ENCODE measurements at places on chromosomes 4 and X.

DNA sequence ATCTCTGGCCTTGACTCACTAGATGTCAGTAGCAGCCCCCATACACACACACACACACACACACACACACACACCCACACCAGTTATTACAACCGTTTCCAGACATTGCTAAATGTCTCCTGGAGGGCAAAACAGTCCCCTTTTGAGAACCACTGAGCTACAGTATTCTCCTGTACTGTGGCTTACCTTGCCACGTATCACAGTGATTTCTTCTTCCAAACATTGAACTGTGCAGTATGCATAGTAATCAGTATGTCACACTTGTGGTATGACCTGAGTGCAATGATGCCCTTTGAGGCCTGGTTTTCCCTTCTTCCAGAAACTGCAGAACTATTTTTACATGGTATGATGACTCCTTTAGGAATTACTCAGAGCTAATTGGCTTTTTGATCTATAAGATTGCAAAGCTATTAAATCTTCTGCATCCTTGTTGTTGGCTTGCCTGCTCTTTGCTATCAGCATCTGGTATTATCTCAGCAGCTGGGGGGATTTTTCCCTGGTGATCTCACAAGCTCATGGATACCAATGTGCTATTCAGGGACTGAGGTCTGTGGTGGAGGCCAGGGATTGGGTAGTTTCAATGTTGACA, 3.6 kb upstream of the THOC2 start:
- no peak for DNase-seq

DNA sequence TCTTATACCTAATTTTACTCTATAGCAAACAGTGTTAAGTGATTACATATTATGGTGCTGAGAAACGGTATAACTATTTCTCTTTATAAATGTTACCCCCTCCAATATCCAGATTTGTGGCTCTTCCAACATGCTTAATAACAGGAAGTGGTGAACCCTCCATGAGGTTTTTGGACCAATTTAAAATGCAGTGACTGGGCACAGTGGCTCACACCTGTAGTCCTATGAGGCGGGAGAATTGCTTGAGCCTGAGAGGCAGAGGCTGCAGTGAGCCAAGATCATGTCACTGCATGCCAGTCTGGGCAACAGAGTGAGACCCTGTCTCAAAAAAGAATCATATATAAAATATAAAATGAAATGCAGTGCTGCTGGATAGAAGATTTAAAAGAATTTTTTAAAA, 137.3 kb downstream of the MGST2 start:
- DNase-seq: no peak

GRCh38 chr4:22389240-22389870, 126.5 kb downstream of the ADGRA3 start:
- peak; percentile 49 for DNase-seq

DNA sequence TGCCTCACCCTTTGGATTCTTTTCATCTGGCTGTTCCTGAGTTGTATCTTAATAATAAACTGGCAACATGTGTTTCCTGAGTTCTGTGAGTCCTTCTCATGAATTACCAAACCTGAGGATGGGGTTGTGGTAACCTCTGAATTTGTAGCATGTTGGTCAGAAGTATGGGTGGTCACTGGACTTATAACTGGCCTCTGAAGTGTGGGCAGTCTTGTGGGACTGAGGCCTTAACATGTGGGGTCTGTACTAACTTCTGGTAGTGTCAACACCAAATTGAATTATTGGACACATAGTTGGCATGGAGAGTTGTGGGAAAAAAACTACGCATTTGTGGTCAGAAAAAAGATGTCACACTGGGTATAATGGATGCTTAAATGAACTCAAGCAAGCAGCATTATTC, 45.0 kb upstream of the TNIP3 start:
- DNase-seq: no peak

GRCh38 chr4:28362169-28362568, 1501.5 kb downstream of the STIM2 start:
- DNase-seq: no peak

- DNase-seq: no peak
These were observed 11.6 kb upstream of the SCD5 start for GRCh38 chr4:82810176-82810575.

DNA sequence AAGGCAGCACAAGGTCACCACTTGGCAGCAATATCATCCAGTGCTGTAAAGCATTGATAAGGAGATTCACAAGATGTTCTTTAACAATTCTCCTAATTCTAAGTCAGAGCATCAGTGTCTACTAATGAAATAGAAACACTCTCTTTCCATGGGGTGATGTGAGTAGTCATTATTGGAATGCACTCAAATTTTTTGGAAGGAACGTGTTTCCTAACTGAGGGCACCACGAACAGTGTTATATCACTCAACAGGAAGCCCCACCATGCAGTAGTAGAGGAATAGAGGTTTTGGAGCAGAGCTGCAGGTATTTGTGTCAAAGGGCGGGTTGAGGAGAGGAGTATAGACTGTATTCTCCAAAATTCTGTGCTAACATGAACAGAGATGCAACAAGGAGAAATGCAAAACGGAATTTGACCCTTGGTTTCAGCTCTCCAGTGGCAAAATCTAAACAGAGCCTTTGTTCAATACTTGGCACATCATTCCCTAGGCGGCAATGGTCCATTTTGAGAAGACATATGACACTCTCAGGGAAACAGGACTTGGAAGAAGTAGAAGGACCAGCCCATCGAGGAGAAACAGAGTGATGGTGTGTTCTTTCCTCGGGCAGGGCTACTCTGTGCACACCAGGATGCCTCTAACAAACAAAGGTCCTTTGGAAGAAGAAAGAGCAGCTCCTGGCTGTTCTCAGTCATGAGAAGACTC, 98.9 kb downstream of the CPEB2 start:
- DNase-seq: no peak

DNA sequence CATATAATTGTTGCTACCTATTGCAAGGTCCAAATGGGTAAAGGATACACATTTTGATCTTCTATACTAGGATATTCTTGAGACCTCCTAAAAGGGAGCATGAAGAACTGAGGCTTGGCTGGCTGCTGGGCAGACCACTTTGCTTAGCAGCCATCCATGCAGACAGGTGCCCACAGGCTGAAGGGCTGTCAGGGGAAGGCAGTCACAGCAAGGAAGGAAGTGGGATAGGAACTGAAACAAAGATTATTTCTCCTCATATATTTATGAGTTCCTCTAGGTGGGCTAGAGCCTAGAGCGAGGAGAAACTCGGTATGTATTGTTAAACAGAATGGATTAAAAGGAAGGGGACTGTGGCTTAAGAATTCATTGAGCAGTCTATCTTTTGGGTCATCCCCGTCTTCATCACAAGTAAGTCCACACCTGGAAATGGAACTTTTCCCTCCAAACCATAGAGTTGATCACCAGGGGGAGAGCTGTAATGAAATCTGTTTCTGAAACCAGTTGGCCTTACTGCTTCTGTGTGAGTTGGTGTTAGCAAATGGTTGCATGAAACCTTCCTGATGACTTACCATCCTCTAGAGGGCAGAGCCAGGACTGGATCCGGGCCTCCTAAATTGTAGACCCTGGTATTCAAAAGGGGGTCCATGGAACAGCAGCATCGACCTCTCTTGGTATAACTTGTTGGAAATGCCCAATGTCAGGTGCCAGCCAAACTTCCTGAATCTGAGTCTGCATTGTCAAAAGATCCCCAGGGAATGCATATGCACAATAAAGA, 42.3 kb downstream of the AFF2 start:
- DNase-seq: no peak

DNA sequence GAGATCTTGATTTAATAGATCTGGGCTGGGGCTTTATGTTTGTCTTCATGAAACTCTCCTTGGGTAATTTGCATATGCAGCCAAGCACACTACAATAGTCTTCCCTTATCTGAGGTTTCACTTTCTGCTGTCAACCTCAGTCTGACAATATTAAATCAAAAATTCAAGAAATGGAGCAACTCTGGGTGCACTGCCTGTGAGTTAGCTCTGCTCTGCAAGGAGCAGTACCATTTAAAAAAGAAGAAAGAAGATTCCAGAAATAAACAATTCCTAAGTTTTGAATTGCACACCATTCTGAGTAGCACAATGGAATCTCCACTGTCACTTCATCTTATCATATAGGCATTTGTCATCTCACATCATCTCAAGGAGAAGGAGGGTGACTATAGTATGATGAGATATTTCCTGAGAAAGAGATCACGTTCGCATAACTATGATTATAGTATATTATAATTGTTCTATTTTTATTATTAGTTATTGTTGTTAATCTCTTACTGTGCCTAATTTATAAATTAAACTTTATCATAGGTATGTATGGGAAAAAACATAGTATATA, 9.4 kb downstream of the FNIP2 start:
- peak; percentile 61 for DNase-seq

GRCh38 chr4:24042094-24042493, 152.2 kb upstream of the PPARGC1A start:
- no peak for DNase-seq

DNA sequence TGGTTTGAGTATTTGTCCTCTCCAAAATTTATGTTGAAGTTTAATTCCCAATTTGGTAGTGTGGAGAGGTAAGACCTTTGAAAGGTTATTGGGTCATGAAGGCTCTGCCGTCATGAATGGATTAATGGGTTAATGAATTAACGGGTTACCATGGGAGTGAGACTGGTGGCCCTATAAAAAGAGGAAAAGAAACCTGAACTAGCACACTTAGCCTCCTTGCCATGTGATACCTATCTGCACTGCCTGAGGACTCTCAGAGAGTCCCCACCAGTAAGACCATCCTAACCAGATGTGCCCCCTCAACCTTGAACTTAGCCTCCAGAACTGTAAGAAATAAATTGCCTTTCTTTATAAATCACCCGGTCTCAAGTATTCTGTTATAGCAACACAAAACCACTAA, 39.3 kb downstream of the PAGE1 start:
- no peak for DNase-seq

Data from inflammatory macrophage treated with lipopolysaccharide for 1 hour (primary cell).